ENCODE measurements at places on chromosomes 16 and 17.

DNA sequence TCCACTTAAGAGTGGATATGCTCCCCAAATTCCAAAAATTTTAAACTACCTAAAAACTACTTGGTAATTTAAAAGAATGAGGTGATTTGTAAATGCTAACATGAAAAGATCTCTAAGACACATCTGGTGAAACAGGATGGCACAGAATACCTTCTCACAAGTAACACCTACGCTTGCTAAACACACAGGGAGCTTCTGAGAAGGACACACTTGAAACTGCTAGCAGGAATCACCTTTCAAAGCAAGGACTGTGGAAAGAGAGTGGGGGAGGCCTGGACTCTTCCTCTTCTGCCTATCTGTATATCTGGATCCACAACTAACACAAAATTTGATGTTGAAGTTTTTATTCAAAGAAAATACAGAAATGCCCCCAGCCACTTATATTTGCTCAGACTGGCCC lies 52.4 kb downstream of the CYTH1 start:
- DNase-seq, result no peak

- DNase-seq, result peak; percentile 45
Observed at GRCh38 chr16:67481561-67482232, 740 bp upstream of the ATP6V0D1 start.

DNA sequence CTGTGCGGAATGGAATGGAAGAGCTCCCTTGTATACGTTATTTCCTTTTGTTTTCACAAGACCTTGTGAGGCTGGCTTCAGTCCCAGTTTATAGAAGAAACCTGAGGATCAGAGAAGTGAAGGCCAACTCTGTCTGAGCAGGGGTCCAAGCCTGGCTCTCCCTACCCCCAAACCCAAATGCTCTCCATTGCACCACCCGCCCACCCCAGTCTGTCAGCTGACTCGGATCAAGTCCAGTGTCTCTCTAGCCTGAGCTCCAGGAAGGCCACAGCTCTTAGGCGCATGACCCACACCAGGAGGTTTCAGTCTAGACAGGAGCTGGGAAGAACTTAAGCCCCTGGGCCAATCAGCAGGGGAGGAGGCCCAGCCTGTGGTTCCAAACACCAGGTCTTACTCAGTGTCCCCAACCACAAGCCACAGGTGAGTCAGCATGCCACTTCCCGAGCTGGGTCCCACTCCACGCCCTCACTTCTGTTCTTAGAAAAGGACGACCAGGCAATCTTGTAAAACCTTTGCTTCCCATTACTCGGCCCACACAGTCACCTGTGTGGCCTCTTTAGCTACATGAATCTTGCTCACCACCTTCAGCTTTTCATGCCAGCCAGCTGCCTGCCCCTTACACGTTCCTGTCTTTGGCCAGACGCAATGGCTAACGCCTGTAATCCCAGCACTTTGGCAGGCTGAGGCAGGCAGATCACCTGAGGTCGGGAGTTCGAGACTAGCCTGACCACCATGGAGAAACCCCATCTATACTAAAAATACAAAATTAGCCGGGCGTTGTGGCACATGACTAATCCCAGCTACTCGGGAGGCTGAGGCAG lies 27.8 kb downstream of the TK2 start:
- peak; percentile 72 for DNase-seq

DNA sequence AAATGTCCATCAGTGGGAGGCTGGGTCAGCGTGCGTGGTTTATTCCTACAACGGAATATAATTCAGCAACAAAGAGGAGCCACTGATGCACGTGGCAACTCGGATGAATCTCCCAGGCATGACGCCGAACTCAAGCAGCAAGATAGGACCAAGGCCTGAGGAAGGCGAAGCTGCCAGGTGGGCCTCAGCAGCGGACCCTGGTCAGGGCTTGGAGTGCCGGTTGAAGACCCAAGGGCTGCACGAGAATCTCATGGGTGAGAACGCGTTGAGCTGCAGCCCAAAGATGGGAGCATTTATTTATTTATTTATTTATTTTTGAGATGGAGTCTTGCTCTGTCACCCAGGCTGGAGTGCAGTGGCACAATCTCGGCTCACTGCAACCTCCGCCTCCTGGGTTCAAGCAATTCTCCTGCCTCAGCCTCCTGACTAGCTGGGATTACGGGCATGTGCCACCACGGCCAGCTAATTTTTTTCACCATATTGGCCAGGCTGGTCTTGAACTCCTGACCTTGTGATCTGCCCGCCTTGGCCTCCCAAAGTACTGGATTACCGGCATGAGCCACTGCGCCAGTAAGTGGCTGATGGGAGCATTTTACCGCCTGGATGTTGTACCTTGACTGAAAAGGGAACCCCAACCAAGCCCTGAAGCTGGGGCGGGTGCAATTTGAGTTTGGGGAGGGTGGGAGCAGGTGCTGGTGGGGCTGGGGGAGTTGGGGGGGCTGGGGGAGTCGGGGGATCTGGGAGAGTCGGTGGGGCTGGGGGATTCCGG lies 18.1 kb upstream of the BAHCC1 start:
- no peak for DNase-seq

DNA sequence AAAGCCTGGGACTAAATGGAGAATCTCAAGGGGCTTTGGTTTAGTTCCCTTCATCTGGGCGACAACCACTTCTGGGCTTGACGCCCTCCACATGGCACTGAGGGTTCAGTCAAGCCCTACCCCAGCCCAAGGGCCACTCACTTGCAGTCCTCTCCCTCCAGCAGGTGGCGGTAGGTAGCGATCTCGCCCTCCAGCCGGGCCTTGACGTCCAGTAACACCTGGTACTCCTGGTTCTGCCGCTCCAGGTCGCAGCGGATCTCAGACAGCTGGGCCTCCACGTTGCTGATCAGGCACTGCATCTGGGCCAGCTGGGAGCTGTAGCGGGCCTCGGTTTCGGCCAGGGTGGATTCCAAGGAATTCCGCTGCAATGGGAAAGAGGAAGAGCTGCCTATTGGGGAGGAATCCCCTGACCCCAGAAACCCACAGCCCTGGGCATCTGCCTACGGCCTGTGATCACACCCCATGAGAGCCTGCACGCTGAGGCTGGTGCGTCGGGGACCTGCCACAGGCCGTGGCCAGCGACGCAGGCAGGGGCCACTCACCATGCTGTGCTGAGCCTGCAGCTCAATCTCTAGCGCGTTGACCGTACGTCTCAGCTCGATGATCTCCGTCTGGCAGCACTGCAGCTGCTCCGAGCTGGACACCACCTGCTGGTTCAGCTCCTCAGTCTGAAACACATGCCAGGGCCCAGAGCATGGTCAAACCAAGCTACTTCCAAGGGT lies 2.7 kb downstream of the KRT36 start:
- DNase-seq, result no peak

- DNase-seq, result no peak
Observed at GRCh38 chr16:25010542-25010941, 4.6 kb downstream of the ARHGAP17 start.

GRCh38 chr16:50678531-50678930 lies 2.6 kb downstream of the SNX20 start:
- no peak for DNase-seq

DNA sequence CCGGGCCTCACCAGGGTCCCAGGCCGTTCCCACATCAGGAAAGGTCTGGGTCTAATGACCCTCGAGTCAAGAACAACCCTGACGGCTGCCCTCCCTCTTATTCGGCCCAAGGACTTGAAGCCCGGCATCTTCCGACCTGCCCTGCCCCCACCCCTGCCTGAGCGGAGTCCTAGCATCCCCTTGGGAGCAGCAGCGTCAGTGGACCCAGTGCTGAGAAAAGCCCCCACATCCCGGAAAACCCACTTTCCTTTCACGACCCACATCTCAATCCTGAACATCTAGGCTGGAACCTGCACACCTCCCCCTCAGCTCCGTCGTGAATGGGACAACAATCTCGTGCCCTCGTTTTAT lies 769 bp downstream of the TMEM88 start:
- DNase-seq, result no peak

- peak; percentile 49 for DNase-seq
Observed at GRCh38 chr17:55730808-55731207, 8.1 kb upstream of the TMEM100 start.

DNA sequence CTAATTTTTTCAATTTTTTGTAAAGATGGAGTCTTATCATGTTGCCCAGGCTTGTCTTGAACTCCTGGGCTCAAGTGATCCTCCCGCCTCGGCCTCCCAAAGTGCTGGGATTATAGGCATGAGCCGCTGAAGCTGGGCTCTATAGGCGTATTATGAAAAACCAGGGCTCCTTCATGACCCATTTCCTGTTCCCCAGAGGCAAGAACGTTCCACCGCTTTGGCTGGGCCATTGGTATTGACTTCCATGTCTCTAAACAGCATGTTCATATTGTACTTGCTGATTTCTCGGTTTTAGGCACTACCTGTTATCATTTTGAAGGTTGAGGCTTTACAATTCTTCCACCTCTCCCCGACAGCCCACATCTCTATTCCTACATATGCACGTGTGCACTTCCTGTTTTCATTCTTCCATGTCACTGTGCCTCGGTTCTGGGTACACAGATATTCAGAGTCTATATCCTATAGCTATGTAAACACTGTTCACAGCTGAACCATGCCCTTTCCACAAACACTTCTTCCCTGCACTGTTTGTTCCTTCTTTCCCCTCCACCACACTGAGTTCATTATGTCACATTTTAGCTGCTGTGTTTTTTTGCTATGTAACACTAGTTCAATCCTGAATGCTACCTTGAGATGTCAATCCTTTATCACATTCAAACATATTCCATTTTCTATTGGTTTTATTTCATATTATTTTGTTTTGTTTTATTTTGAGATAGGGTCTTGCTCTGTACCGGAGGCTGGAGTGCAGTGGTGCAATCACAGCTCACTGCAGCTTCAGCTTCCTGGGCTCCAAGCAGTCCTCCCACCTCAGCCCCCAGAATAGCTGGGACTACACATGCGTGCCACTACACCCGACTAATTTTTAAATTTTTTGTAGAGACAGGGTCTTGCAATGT lies 16.8 kb upstream of the MAPK3 start:
- no peak for DNase-seq

- DNase-seq, result no peak
Observed at GRCh38 chr16:19850131-19850817, 34.4 kb downstream of the GPRC5B start.

- no peak for DNase-seq
Observed at GRCh38 chr17:71302721-71303549, 817.9 kb upstream of the SOX9 start.

DNA sequence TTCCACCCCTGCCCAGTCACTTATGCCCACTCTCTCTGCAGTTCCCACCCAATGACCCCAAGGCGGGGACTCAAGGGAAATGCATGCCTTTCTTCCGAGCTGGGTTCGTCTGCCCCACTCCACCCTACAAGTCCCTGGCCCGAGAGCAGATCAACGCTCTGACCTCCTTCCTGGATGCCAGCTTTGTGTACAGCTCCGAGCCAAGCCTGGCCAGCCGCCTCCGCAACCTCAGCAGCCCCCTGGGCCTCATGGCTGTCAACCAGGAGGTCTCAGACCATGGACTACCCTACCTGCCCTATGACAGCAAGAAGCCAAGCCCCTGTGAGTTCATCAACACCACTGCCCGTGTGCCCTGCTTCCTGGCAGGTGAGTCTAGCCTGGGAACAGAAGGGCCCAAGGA lies 13.8 kb downstream of the LPO start:
- no peak for DNase-seq

DNA sequence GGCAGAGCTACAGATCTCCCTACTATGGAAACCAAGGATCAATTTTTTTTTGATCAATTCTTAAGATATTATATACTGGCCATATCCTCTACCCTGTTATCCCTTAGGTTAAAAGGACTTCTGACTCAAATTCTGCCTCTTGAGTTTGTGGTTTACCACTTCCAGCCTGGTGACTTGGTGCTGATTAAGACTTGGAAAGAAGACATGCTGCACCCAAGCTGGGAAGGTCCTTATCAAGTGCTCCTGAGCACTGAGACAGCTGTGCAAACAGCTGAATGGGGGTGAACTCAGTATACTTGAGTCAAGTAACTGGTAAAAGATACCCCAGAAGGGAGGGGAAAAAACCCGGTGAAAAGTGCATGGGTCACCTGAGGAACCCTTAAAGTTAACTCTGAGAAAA lies 20.5 kb upstream of the SPACA3 start:
- peak; percentile 68 for DNase-seq

DNA sequence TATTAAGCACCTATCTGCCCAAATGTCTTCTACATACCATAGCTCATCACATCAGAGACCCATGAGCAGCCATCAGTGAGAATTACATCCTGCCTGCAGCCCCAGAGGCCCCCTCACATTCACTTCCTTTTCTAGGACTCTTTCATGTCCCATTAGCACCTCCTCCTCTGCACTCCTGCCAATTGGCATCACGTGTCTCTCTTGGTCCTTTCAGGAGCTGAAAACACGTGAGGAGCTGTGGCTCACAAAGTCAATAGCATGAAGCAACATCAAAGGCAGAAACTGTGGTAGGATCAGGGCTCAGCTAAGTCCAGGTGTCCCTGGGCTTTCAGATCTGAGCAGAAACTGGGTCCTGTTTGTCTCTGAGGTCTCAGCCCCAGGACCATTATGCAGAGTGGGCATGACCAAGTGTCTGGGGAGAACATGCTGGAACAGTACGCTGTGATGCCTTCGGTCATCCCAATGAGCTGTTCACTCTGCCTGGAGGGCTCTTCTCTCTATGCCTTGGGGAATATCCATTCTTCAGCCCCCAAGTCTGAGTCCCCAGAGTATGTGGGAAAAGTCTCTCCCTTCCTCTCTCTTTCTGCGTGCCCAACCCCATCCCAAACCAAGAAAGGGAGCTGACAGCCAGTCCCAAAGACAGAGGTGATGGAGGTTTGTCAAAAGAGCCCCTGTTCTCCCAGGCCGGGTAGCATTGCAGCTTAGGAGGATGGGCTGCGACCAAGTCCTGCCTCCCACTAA lies 457.0 kb upstream of the CDH5 start:
- peak; percentile 36 for DNase-seq

- peak; percentile 90 for DNase-seq
Observed at GRCh38 chr16:76910931-76911330, 280.1 kb upstream of the MON1B start.

- DNase-seq, result no peak
Observed at GRCh38 chr17:57566721-57567120, 178.4 kb downstream of the CCDC182 start.

DNA sequence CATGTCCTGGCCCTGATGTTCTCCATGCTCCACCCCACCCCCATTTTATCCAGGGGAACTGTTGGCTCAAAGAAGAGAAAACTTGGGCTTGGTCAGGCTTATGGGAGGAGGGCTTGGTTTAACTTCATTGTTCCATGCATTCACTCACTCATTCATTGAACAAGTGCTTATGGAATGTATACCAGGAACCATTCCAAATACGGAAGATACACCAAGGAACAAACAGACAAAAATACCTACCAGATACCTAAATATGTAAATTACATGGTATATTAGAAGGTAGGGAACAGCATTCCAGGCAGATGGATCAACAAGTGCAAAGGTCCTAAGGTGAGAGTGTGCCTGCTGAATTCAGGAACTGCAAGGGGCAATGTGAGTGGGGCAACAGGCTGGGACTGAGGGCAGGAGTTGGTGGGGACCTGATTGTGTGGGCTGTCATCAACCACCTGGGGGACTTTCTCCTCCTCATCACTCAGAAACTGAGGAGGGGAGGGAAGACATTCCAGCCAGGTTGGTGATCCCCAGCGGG lies 39.9 kb downstream of the RAI1 start:
- no peak for DNase-seq

DNA sequence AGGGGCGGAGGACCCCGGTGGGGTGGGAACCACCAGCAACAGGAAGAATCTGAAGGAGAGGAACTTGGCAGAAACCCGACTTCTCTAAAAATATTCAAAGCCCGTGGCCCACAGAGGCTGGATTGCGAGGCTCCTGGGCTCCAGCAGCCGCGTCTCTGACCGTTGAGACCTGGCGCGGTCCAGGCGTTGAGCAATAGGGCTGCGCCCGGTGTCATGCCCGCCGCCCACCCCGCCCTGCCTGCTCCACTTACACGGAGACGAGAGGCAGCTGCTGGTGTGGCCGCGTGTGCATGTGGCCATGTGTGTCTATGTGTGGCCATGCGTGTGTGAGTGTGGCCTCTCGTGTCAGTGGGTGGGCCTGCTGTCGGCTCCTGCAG lies 83.6 kb downstream of the IRF8 start:
- no peak for DNase-seq
